ENCODE measurements at places on chromosomes 4 and X.

DNA sequence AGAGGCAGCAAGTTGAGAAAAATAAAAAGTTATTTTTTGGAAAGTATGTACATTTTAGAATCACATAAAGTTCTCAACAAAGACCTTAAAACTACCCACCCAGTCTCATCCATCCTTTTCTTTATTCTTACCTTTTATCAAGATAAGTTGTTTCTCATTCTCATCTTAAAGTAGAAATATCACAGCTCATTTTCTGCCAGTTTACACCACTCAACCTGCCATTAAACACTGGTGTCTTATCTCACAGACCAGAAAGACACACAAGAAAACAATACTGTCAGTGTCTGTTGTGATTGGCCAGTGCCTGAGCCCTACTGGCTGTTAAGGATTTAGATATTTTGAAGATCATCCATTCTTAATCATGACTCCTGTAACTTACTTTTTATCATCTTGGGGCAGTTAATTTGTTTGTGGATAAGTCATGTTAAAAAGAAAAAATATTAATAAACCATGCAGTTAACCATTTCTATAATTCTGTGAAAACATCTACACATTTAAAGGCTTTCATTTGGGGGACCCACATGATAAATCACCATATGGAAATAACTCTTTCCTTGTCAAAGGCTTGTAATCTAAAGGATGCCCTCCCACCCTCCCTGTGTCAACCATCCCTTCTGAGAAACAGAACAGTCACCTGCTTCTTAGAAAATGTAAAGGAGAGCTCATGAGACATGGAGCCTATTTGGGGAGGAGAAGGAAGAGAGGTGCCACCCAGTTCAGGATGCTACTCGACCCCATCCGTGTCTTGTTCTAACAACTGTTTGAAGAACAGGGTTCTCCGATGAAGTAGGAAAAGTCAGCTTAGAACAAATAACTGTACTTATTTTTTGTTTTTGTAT, 897.2 kb upstream of the INTU start:
- no peak for DNase-seq

DNA sequence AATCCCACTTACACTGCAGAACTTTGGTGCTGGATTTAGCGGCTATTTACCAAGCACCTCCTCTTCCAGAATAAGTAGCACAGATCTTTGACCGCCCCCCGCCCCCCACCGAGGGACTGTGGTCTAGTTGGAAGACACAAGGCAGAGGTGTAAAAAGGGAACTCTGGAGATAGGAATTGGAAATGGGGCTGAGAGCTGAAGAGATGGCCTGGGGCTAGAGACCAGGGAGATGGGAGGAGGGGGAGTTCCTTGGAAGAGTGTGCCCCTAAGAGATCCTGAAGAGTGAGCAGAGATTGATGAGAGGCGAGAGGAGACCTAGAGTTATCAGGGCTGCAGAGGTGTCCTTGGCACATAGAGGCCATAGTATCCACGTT, 55.3 kb downstream of the TBL1X start:
- DNase-seq: no peak

DNA sequence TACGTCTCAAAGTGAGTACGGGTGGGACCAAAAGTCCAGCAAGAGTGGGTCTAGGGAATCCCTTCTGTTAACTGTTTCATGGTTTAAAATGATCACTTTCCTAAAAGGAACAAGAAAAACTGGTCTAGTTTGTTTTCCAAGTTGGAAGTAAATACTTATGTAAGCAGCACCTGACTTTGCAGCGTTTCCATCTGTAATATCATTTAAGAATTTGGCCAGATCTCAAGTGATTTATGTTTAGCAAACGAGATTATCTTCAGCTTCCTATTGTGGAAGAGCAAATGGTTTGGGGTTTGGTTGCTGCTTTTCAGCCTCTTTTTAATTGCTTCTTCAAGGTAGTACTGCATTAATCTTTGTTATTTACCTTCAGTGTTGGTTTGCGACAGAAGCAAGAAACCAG, 50.4 kb downstream of the FHIP1A start:
- DNase-seq: no peak

DNA sequence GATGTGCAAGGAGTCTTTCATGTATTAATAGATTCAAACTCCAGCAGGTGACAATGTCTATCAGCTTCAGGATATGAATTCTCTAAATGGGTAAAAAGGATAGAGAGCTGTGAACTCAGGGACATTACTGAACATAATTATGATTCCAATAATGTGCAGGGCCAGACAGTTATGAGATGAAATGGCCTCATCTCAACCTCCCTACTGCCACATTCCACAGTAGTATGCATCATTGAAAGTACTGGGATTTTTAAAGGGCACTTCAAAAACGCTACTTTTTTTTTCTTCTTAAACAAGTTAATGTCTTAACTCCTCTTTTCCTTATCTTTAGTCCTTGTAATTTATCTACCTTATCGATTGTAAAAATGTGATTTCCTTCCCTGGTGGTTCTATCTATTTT, 202.0 kb downstream of the APBB2 start:
- DNase-seq: no peak

DNA sequence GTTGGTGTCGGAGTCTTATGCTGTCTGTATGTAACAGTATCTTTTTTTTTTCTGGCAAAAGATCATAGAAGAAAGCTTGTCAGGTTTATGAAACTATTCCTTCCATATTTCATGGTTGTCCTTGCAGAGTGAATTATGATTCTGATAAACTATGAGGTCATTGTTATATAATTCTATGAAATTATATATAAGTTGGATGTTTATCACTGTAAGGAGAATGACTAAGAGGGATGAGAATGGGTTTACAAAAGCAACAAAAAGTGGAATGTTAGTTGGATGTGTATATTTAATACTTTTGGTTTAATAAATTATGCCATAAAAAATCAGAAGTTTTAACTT, 43.1 kb downstream of the RAPGEF2 start:
- no peak for DNase-seq

DNA sequence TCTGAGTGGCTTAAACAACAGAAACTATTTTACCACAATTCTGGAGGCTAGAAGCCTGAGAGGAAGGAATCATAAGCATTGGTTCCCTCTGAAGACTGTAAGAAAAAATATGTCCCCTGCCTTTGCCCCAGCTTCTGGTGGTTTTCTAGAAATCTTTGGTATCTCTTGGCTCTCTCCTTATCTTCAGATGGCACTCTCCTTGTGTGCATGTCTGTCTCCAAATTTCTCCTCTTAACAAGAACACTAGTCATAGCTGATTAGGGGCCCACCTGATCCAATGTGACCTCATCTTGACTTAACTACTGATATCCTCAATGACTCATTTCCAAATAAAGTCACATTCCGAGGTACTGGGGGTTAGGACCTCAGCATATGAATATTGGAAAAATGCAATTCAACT, 635.0 kb upstream of the NR3C2 start:
- no peak for DNase-seq

GRCh38 chr4:184756399-184756798, 22.5 kb upstream of the CENPU start:
- DNase-seq: no peak

DNA sequence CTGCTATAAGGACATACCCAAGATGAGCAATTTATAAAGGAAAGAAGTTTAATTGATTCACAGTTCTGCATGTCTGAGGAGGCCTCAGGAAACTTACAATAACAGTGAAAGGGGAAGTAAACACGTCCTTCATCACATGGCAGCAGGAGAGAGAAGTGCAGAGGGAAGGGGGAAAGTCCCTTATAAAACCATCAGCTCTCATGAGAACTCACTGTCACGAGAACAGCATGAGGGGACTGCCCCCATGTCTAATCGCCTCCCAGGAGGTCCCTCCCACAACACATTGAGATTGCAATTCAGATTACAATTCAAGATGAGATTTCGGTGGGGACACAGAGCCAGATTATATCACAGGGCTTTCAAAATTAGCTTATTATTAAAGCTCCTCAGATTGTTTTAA, 209.5 kb upstream of the PPP3CA start:
- no peak for DNase-seq

GRCh38 chrX:40952855-40953254, 132.4 kb upstream of the USP9X start:
- no peak for DNase-seq

DNA sequence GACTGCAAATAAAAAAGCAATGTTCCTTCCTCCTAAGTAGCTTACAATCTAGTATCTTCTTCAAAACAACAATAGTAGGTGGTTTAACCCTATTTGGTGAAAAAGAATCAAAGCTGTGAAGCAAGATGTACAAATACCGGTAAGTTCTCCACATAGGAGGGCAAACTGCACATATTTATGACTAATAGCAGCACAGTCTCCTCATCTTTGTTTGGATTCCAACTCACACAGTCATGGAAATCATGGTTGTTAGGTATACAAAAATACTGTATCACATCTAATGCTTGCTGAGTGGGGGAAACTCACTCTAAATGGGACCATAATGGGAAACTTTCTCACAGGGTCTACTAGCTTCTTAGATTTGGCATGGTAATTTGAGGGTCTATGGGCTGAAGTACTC, 597.2 kb downstream of the INPP4B start:
- DNase-seq: no peak

GRCh38 chrX:9163214-9163709, 129.3 kb upstream of the FAM9B start:
- DNase-seq: no peak

- DNase-seq: no peak
Observed at GRCh38 chrX:3445806-3446490, 99.5 kb upstream of the MXRA5 start.

- no peak for DNase-seq
Observed at GRCh38 chrX:11105080-11105479, 6.1 kb upstream of the HCCS start.

GRCh38 chr4:174216799-174217272, 66.6 kb downstream of the FBXO8 start:
- no peak for DNase-seq

DNA sequence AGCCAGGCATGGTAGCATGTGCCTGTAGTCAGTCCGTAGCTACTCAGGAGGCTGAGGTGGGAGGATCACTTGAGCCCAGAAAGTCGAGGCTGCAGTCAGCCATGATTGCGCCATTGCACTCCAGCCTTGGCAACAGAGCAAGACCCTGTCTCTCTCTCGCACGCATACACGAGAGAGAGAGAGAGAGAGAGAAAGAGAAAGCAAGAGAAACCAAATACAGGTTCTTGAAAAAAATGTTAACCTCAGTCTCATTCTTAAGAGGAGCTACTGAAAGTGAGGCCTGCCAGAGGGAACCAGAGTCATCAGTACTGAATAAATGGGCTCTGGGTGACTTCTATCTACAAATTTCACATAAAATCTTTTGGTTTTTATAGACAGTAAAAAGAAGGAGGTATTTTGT, 42.9 kb downstream of the KIAA0232 start:
- DNase-seq: no peak

- no peak for DNase-seq
Observed at GRCh38 chrX:119325456-119325855, 73.7 kb upstream of the SLC25A43 start.

DNA sequence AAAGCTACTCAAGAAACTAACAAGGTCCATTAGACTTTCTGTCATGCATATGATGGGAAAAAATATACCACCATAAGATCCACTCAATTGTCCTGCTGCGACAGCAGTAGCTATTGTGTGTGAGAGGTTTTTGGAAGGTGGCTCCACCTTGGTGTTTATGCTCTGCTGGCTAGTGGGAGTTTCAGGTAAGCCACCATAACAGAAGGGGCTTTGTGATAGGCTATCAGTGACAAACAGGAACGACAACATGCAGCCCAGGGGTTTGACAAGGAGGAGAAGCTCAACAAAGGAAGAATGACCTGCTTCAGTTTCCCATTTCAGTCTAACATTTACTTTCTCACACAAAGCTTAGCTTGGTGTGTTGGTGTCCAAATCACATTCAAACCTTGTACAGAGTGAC, 182.6 kb downstream of the ATOH1 start:
- no peak for DNase-seq

DNA sequence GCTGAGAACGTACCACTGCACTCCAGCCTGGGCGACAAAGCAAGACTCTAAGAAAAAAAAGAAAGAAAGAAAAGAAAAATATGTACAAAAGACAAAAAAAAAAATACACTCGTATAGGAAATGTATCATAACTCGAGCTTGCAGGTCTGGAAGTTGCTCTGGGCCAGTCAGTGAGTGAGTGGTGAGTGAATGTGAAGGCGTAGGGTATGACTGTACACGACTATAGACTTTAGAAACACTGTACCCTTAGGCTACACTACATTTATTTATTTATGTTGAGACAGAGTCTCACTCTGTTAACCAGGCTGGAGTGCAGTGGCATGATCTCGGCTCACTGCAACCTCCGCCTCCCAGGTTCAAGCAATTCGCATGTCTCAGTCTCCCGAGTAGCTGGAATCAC, 29.4 kb downstream of the EVC2 start:
- DNase-seq: no peak

GRCh38 chr4:15551740-15552446, 82.2 kb downstream of the CC2D2A start:
- no peak for DNase-seq

DNA sequence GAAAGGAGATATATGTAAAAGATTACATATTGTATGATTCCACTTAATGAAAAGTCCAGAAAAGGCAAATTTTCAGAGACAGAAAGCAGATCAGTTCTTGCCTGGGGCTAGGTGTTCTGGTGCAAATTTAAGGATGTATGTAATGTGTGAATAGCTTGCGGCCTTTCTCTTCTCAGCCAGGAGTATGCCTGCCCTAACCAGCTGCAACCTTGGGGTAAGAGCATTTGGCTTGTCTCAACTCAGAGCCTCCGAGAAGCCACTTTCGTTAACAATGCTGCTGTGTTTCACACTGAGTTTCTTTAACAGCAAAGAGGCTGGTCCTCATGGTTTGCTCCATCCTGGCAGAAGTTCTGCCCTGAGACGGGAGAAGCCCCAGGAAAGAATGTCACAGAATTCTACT, 102.7 kb downstream of the SPCS3 start:
- DNase-seq: no peak

GRCh38 chr4:186416451-186417060, 138.8 kb downstream of the MTNR1A start:
- no peak for DNase-seq

DNA sequence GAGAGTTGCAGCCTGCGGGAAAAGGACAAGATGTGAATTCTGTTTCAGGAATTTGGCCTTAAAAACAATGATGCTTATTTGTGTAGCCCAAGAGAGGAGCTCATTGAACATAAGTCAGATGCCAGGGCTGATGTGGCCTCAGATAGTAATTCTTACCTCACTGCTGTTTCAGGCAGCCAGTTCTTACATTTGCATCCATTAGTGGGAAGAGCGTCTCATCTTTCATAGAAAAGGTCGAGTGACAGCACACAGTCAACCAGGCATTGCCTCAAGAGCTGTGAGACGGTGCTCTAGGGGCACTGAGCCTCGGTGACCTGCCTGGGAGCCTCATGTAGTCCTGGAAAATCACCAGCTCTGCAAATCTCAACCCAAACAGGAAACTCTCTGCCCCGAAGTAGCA, 174.9 kb upstream of the FRG1 start:
- DNase-seq: no peak
